GM12878 (cell line): ENCODE measurements at places on chromosomes 2 and 18.

DNA sequence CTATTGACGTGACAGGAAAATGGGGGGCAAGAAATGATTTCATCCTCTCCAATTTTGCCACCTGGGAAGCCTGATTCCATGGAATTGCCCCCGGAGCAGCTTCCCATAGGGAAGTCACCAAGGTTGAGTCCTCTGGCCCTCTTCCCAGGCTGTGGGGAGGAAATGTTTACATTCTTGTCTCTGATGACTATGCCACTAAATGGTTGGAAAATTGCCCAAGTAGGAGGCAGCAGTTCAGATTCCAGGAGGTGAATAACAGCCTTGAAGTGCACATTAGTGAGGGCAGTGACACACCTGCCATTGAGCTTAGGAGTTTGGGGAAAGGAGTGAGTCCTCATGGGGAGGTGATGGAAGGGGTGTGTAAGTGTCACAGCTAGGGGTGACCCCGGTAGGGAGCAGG lies 449.2 kb upstream of the DCC start:
- DNase-seq = no peak

GRCh38 chr18:53490019-53490418 lies 734.5 kb downstream of the MBD2 start:
- DNase-seq = no peak

DNA sequence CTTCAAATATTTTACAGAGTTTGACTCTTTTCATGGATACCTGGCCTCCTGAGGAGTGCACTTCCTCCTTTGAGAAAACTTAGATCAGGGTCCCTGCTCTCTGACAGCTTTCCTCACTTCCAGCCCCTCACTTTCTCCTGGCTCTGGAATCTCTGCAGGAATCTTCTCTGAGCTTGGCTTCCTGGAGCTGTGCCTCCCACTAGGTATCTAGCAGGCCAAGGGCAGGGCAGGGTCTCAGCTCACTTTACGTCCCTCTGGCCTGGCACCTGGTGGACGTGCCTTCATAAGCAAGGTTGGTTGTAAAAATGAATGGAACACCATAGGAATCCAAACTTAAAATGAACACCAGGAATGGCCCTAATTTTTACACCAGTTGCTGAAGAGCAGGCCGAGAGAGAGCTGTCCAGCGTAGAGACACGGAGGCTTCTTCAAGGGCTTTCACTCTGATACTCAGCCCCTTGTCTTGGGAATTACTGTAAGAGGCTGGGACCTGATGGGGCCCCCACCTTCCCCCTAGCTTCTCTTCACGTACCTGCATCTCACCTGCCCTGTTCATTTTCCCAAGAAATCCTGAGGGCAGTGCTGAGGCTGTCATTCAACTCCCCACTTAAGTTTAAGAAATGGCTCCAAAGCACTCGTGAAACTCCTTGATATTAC lies 426.9 kb upstream of the ID2 start:
- DNase-seq = no peak

DNA sequence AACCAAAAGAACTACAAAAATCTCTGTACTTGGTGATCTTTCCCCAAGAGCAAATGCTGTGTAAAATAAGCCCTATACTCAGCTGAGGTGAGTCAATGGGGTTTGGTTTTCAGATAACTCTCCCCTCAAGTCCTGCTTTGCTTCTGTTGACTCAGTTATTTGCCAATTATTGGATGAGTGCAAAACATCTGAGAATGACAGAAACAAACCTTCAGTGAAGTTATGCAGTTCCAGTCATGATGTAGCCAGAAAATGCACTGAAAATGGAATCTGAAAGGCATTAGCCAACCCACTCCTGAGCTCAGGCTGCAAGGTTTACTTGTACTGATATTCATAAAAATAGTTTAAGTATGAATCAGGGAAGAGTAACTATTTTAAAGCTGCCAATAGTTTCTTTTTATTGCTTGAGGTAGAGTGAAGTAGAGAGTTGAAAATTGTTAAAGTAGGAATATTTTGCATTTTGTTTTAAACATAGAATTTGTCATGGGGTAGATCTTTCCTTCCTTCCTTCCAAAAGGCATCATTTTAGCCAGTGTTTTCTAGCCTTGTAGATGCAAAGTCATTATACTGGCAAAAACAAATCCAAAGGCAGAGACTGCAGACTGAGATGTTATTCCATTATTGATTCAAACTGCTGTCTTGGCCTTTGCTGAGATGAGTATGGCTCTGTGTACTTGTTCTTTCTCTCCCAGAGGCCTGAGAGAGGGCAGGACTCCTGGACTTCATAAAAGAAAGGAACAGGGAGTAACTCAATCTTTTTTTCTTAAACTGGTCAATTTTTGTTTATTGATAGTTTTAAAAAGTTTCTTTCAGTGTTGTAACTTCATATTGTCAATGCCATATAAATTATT lies 215.3 kb downstream of the RND3 start:
- DNase-seq = no peak

DNA sequence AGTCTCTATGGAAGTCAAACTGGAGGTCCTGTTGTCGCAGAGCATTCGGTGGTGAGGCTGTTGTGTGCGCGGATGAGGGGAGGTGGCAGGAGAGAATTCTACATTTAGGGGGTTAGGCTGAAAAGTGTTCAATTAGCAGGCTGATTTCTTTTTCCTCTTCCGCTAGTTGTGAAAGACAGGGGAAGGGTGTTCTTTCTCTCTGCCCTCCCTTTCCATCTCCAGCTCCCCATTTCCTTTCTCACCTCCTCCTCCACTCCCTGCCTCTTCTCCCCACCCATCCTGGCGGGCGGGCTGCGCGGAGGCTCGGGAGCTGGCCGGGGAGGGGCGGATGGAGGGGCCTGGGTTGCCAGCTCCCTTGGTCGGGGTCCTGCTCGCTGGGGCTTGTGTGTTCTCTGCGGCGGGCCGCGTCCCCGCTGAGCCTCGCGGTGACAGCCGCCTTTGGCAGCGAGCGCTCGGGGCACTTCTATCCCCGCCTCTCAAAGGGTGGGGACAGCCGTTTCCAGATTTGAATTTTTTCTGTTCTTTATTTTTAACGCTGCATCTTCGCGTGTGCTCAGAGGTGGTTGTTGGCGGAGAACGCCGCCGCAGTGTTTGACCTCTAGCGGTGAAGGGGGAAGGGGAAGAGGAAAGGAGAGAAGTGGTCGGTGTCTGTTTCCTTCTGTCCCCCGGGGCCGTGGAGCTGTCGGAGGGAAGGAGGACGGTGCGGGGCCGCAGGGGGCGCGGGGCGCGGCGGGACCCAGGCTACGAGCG lies 3.6 kb downstream of the SOX11 start:
- DNase-seq = no peak

DNA sequence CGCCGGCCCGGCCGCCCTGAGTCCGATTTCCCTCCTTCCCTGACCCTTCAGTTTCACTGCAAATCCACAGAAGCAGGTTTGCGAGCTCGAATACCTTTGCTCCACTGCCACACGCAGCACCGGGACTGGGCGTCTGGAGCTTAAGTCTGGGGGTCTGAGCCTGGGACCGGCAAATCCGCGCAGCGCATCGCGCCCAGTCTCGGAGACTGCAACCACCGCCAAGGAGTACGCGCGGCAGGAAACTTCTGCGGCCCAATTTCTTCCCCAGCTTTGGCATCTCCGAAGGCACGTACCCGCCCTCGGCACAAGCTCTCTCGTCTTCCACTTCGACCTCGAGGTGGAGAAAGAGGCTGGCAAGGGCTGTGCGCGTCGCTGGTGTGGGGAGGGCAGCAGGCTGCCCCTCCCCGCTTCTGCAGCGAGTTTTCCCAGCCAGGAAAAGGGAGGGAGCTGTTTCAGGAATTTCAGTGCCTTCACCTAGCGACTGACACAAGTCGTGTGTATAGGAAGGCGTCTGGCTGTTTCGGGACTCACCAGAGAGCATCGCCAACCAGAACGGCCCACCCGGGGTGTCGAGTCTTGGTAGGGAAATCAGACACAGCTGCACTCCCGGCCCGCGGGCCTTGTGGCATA lies 4.6 kb downstream of the SIX2 start:
- no peak for DNase-seq

GRCh38 chr2:192604295-192604694 lies 409.6 kb upstream of the TMEFF2 start:
- DNase-seq = no peak

DNA sequence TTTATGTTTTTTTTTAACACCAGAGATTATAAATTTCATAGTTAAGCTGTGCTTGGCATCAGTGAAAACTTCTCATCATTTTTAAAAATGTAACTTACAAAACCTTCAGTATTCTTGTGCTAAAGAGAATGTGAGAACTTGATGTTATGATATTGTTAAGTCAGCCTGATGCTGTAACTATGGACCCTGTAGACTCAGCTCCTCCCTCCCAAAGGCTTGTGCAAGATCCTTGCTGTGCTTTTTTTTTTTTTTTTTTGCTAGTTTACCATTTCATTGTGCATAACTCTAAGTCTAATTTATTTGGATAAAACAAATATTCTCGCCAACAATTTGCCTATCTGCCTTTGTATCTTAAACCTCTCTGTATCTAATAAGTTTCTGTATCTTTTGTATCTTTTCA lies 12.9 kb upstream of the TFPI start:
- no peak for DNase-seq

DNA sequence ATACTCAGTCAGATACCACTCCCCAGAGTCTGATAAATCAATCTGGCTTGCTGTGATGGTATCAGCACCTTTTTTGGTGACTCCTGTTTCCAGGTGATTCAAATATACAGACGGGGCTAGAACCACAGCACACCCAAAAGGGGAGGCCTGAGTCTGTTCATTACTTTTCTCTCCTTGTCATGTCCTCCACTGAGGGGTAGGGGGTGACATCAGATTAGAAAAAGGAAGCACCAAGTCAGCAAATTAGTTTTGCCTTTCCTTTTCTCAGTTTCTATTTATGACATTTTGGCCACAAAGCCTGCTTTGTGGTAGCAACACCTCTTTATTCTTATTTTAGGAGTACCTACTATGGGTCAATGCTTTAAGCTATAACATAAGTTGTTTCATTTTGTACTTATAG lies 127.4 kb downstream of the CCDC102B start:
- no peak for DNase-seq

DNA sequence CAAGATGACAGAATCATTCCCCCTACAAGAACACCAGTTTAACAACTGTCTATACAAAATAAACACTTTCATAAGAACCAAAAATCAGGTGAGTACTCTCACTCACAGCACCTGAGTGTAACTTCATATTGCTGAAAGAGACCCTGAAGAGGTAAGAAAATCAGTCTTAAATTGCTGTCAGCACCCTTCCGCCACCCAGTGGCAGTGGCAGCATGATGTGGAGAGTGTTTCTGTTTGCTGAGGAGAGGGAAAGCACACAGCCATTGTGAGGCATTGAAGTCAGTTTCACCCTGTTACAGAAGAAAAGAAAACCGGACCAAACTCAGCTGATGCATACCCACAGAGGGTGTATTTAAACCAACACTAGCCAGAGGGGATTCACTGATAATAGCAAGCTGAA lies 1240.8 kb upstream of the CRIM1 start:
- no peak for DNase-seq
